ENCODE measurements at places on chromosomes 4 and X.
A peak's percentile ranks its signal among the peaks of the same experiment; 100 is the strongest.

GRCh38 chrX:136250191-136251040, 784 bp downstream of the MAP7D3 start:
- DNase-seq, result peak; percentile 56

DNA sequence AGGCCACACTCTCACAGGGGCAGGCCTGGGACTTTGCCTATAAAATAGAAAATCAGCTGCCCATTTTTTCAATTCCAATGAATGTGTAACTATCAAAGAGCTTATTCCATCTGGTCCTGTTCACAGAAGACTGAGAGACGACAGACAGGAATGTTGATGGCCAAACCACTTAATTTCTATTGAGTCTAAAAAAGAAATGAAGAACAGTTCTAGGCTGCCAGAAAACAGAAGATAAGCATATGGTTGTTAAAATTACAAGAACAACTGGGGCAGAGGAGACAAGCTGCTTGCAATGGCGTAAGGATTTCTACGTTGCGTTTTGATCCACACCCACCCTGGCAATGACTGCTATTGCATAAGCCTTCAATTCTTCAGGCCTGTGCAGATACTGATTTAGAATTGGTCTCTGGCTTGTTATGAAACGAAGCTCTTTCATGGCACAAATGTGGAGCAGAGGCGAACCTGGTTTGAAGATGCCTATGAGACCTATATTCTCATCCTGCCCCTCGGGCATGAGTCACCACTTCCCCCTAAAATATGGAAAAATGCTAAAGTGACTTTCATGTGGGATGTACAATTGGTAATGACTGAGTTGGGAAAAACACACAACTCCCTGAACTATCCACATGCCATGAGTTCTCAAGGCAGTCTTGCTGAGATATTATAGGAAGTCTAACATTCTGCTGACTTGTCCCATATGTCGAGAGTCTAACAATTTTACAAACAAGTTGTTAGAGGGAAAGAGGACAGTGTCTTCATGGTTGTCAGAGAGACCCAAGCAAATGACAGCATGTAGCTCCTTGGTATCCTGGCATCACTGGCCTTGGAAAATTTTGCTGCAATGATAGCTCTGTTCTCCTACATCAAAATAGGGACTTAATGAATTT, 37.9 kb upstream of the SORBS2 start:
- DNase-seq, result no peak

GRCh38 chrX:41084893-41085511, at the start of gene USP9X:
Gene USP9X (plus strand): TSS chrX:41085445. CDS start chrX:41123629, 38,184 bp downstream.
- peak; percentile 94 for DNase-seq

DNA sequence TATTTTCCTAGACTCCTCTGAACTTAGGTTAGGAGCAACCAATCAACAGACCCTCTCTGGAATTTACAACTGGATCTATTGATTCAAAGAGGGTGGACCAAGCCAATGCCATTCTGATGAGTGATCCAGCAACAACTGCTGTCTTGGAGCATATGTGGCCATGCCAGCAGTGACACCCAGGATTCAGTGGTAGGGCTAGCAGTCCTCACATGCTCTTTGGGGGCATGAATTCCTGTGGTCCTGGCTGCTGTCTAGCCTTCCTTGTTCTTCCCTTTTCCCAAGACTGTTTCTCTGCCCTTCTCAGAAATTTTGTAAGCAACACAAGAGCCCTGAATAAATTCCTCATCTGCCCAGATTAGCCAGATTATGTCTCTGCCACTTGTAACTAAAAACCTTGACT, 61.5 kb upstream of the GATB start:
- DNase-seq, result no peak

- DNase-seq, result no peak
Observed at GRCh38 chr4:120870279-120870673, 52.2 kb downstream of the PRDM5 start.

DNA sequence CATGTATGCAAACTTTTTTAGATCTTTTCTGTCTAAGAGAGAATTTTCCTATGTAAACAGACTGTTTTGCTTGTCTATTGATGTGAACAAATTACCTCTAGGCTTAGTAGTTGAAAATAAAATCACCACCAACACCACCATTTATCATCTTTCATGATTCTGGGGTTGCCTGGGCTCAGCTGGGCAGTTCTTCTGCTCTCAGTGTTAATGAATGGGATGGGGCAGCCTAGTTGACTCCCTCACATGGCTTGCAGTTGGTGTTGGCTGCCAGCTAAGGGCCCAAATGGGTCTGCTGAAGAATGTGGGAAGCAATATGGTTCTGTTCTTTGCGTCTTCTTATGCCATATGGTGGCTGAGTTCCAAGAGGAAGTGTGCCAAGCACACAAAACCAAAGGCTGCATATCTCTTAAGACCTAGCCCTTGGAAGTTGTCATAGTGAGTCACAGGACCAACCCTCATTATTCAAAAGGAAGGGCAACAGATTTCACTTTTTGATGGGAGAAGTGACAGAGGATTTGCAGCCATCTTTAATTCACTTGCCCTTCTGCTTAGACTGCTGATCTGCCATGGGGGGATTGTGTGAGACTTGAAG, 17.9 kb downstream of the REELD1 start:
- DNase-seq, result no peak

GRCh38 chr4:61143461-61143860, 56.7 kb upstream of the ADGRL3 start:
- peak; percentile 10 for DNase-seq

- DNase-seq, result no peak
Observed at GRCh38 chr4:5237086-5237660, 185.9 kb downstream of the STK32B start.

DNA sequence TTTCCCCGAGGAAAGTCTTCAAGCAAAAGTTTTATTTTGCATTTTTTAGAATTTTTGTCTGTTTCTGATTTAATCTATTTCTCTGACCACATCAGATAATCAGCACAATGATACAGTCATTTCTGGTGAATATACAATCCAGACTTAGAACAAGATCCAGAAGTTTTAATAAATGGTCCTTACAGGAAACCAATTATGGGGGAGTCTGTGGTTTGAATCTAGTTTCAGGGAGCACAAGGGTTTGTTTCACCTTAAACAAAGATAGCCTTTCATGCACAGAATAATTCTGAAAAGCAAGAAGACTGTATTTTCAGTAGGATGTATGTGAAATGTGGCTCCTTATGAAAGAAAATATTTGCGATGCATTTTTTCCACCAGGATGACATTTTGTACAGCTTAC, 158.5 kb upstream of the ARSJ start:
- DNase-seq, result no peak

DNA sequence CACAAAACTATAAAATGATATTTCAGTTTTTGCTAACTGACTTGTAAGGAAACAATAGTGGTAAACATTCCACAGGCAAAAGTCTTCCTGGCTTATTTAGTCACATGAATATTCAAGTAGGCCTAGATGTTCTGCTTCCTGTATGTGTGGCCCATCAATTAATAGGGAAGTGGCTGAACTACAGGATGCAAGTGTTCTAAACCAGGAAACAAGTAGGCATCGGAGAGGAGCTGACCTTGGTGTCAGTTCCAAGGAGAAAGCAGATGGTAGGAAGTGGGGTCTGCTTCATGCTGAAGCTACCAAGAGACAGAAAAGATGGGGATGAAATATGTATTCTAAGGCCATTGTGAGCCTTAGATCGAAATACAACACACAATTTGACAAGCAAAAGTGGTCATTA, 149.7 kb downstream of the ANTXR2 start:
- DNase-seq, result no peak

DNA sequence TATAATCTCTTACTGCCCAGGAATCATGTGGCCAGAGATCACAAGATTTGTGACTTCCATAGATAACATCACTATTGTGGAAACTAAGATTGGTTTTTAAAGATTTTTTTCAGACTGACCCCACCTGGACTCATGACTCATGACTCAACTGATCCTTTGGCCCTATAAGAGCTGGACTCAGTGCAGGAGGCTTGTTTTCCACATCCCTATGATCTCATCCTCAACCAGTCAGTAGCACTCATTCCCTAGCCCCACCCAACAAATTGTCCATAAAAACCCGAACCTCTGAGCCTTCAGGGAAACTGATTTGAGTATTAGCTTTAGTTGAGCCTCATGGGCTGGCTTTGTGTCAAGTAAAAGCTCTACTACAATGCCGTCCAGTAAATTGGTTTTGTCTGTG, 7.9 kb upstream of the NOCT start:
- no peak for DNase-seq

DNA sequence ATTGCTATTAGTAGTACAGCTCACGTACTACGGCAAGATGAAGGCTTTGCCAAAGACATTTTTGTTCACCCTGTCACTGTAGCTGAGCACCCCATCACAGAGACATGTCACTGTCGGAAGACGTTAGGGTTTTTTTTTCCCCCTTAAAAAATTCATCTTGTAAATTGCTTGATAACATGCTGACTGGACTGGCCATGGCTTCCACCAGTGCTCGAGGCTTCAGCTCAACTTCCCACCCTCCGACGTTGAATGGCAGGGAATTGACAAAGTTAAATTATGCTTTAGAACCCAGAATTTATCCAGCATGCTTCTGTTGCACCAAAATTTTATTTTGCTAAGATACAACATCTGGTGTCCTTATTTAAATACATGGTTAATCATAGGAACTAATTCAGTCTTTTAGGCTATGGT, 707 bp upstream of the OTUD4 start:
- DNase-seq, result no peak

DNA sequence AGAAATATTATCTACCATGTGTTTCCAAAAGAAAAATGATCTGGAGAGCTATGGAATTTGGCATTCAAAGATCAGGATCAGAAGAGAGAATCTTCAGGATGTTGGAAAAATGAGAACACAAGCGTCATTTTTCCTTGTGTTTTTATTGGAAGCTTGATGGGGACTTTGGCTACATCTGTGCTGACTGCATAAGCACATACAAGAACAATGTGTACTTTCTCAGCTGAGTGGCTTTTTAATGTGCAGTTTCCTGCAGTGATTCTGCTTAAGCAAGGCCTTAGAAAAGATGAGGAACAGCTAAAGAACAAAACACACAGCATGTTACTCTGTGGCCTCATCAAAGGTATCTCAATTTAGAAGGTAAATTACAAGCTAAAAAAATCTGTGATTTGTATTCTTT, 1039.9 kb downstream of the GLUD2 start:
- peak; percentile 43 for DNase-seq

DNA sequence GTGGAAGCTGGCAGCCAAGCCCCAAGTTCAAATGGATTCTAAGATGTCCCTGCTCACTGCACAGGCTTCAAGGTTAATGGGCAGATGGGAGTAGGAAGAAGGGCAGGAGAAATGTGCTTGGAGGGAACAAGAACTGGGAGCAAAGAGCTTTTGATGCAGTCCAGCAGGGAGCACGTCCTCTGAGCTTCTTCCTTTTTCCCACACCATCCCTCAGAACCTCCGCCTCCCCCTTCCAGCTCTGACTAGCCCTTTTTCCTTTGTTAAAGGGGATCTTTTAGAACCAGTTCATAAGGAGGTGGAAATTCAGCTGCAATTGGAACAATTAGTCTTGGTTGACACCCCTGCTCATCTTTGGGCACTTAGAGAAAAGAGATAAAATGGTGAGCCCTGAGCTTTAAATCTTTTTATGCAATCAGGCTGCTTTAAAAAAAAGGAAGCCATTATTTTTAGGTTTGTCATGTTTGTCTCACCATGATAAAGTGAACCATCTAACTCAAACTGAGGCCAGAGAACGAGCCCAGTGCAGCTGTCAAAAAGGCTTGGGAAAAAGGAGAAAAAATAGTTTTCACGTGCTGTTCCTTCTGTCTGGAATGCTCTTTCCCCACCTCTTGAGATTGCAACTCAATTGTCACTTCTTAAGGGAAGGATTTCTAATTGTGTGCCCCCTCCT, 135.8 kb upstream of the IL1RAPL2 start:
- no peak for DNase-seq

- DNase-seq, result peak; percentile 38
Observed at GRCh38 chr4:106186201-106186600, 129.8 kb downstream of the TBCK start.

GRCh38 chr4:155094201-155094820, 114.1 kb upstream of the NPY2R start:
- peak; percentile 72 for DNase-seq

DNA sequence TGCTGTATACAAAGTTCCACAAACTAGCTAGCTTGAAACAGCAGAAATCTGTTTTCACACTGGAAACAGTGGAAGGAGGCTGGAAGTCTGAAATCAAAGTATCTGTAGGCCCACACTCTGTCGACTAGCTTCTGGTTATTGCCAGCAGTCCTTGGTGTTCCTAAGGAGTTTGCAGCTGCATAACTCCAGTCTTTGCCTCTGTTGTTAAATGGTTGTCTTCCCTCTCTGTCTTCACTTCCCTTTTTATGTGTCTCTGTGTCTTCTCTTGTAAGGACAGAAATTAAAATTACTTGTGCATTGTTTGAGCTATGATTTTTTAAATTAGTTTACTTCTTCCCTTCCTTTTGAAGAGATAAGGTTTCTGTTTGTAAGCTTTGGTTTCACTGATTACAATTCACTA, 8.2 kb downstream of the MTHFD2L start:
- no peak for DNase-seq

DNA sequence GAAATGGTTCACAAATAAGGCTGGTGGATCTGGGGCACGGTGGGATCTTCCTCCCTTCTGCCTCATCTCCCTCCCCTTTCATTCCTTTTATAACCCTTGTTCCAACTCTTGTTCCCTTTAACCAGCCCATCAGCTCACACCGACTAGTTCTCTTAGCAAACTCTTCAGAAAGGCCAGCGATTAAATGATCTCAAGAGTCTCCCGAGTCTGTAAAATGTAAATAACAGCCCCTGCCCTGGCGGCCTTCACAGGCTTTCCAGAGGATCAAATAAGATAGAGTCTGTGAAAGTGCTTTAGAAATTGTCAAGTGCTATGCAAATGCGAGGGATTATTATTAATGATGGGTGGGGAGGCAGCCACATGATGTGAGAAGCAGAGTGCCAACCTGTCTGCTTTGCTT, 27.1 kb downstream of the TSC22D3 start:
- DNase-seq, result no peak

GRCh38 chr4:152090543-152090942, 329.7 kb upstream of the GATB start:
- peak; percentile 5 for DNase-seq

GRCh38 chr4:142129931-142130330, 493.5 kb downstream of the IL15 start:
- DNase-seq, result no peak

- DNase-seq, result peak; percentile 21
Observed at GRCh38 chrX:27336466-27337091, 126.6 kb downstream of the PPP4R3C start.

- DNase-seq, result no peak
Observed at GRCh38 chrX:9706421-9706820, 59.2 kb downstream of the GPR143 start.

- DNase-seq, result peak; percentile 31
Observed at GRCh38 chrX:119622356-119623232, 16.4 kb upstream of the NKRF start.

DNA sequence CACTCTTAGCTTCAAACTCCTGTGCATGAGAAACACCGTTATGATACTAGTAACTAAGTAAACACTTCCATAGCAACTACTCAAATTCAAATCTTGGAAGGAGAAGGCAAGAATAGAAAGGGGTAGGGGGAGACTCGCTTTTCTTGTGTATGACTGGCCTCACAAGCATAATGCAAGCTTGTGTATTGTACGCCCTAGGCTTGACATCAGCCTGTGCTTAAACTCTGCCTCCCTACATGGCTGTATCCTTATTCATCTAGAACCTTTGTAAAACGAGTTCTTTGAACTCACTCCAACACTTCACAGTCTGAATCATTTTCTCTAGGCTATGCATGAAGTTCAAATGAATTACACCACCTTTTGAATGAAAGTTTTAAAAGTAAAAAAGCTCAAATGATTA, 1071.2 kb upstream of the ADGRL3 start:
- no peak for DNase-seq

Measured in adipocyte (in vitro differentiated cells).